ENCODE measurements at places on chromosomes 5 and 9. TPM values are rescaled to one million over a fixed set of nuclear protein-coding genes. Genes with fewer than 3 reads are reported as not detected.

SYK gene
- not detected for total RNA-seq

PSD2 gene
- 0.17 TPM for total RNA-seq

SMIM23 gene
- not detected for total RNA-seq

SHC3 gene
- total RNA-seq = 61.4 TPM

PIP5K1B gene
- total RNA-seq = not detected

AMACR gene
- 18.6 TPM for total RNA-seq

TESK1 gene
- 7.3 TPM for total RNA-seq

SPINK5 gene
- total RNA-seq = not detected

SLC25A25 gene
- 25.5 TPM for total RNA-seq

FAT2 gene
- 0.58 TPM for total RNA-seq

CAVIN4 gene
- total RNA-seq = 1.2 TPM

RABEPK gene
- 37.7 TPM for total RNA-seq

BTNL8 gene
- not detected for total RNA-seq

GDNF gene
- total RNA-seq = 1.2 TPM

SCGB3A2 gene
- total RNA-seq = not detected

PCDHGA1 gene
- 2.3 TPM for total RNA-seq

SH3RF2 gene
- total RNA-seq = 1.0 TPM

WWC1 gene
- total RNA-seq = 2.3 TPM

TMC1 gene
- not detected for total RNA-seq

PCDHGA6 gene
- total RNA-seq = 6.3 TPM

IRX2 gene
- 2.0 TPM for total RNA-seq

VDAC1 gene
- 362 TPM for total RNA-seq

TRIM52 gene
- total RNA-seq = 12.5 TPM

JAKMIP2 gene
- 0.50 TPM for total RNA-seq

CCDC192 gene
- not detected for total RNA-seq

PCDHB15 gene
- under 0.01 TPM for total RNA-seq

SLC36A3 gene
- total RNA-seq = not detected

FAM163B gene
- total RNA-seq = not detected

AGXT2 gene
- 0.17 TPM for total RNA-seq

TNC gene
- 85.3 TPM for total RNA-seq

LCN12 gene
- not detected for total RNA-seq

ADAMTS16 gene
- total RNA-seq = 0.17 TPM

GPX8 gene
- 124 TPM for total RNA-seq

FOXD4L3 gene
- not detected for total RNA-seq

PRR16 gene
- total RNA-seq = 9.3 TPM

All from smooth muscle cell of trachea (primary cell).